ENCODE measurements at places on chromosomes 7 and 10.

GRCh38 chr7:144436500-144436899 lies 33.0 kb upstream of the NOBOX start:
- DNase-seq: no peak

GRCh38 chr7:3154881-3155494 lies 111.3 kb upstream of the CARD11 start:
- DNase-seq: peak; percentile 60

- DNase-seq: no peak
Observed at GRCh38 chr10:62127975-62128374, 140.7 kb downstream of the RTKN2 start.

- no peak for DNase-seq
Observed at GRCh38 chr7:49771427-49772176, 1.8 kb upstream of the VWC2 start.

- DNase-seq: no peak
Observed at GRCh38 chr10:43371418-43371817, at the start of gene FXYD4. TSS of gene FXYD4 (plus strand) at chr10:43371636. CDS start at chr10:43373747, 2,111 bp downstream.

DNA sequence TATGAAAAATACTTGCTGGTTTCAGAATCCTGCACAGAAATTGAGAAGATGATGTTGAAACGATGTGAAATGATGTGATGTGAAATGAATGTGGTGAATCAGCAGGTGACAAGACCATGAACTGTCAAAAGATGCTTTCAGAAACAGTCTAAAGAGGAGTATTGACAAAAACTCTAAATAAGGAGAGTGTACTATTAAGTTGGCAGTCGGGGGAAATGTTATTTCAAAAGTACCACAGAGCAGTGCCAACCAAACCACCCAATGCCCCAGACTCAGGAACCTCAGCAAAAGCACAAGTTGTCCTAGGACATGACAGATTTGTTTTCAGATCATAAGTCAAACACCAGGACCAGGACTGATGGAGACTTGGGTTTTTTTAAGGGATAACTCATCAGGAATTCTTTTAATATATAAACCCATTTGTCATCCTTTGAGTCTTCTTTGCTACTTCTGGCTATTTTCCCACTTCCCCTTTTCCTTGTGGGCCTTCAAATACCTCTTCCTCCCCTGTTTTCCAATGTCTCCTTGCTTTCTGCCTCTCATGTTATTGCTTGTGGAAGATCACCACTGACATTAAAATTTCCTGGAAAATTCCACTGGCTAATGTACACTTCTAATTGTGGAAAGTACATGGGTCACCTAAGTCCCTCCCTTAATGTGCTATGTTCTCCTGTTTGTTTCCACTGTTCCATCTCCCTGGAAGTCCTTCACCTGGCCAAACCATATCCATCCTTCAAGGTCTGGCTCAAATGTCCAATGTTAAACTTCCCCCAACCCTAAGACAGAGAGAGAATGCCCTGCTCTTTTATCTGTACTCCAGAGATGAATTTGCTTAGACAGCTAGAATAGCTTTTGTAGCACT lies 10.2 kb upstream of the PPP1R3C start:
- DNase-seq: no peak

DNA sequence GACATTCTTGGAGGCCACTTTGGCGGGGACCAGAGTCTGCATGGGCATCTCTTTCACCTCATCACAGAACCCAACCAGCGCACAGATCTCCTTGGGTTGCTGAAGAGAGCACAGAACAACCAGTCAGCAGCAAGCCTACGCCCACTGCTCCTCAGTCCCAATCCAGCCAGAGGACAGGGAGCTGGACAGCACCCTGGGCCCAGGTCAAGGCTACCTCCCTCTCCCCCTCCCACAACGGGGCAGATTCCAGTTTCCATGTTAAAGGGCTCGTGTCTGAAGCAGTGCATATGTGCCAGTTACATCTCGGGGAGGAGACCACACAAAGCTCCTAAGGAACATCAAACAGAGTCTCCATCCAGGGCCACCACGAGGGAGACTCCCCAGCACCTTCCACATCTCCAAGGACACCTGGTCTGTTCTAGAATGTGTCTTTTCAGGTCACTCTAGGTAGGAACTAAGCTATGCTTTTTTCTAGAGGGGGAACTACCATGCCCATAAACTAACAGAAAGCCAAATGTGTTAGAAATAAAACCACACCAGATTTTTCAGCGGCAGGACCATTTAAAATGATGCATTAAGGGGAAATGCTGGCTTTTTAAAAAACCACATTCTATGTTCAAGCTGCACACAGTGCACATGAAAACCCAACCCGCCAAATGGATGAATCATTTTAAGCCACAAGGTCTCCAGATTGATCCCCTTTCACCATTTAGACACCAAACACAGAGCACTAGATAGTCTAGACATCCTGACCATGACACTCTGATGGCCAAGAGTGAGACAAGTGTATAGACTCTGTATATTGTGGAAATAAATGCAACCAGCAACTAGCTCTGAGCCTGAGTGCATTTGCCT lies 28.9 kb downstream of the PSAP start:
- DNase-seq: no peak

- DNase-seq: no peak
Observed at GRCh38 chr10:68359189-68359588, 26.5 kb upstream of the PBLD start.

DNA sequence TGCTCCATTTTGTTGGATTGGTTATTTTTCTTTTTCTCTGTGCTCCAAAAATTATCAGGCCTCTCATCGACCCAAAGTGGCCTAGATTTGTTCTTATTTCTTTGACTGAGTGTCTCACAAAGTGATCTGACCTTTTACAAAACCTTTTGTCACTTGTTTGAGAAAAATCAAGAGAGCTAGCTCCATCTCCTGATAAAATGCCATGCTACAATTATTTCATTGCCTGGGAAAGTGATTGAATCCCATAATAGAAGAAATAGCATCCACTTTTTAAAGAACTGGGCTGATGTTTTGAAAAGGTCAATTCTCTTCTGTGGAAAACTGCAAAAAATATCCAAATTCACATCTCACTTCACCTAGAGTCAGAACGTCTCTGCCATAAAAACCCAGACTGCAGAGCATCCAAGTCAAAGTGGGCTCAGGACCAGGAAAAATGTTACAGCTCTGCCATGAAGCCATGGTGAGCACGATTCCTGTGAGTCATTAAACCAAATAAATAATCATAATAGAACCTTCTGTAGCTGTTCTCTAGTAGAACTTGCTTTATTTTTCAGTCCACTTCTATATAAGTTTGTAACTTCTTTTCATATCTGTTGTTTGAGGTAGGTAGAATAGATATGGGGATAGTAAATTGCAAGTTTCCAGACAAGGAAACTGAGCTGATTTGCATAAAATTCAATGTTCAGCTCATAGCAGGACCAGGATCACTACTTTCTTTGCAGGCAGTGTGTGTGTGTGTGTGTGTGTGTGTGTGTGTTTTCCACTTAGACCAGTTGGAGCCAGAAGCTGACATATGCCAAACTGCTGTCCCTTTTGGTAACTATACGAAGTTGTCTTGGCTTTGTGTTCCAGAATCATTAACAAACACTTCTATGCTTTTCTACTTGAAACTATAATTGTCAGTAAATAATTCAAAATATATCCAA lies 632.5 kb upstream of the ANKRD30A start:
- DNase-seq: peak; percentile 83

DNA sequence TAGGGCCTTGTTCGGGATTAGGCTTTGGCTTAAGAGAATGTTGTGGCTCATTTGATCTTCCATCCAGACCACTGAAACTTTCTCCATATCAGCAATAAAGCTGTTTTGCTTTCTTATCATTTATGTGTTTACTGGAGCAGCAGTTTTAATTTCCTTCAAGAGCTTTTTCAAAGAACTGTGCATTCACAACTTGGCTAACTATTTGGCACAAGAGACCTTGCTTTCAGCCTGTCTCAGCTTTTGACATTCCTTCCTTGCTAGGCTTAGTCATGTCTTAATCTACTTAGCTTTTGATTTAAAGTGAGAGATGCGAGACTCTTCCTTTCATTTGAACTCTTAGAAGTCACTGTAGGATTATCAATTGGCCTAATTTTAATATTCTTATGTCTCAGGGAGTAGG lies 19.1 kb upstream of the AKR1B1 start:
- peak; percentile 67 for DNase-seq

GRCh38 chr7:44331682-44332081 lies 6.3 kb upstream of the CAMK2B start:
- no peak for DNase-seq

DNA sequence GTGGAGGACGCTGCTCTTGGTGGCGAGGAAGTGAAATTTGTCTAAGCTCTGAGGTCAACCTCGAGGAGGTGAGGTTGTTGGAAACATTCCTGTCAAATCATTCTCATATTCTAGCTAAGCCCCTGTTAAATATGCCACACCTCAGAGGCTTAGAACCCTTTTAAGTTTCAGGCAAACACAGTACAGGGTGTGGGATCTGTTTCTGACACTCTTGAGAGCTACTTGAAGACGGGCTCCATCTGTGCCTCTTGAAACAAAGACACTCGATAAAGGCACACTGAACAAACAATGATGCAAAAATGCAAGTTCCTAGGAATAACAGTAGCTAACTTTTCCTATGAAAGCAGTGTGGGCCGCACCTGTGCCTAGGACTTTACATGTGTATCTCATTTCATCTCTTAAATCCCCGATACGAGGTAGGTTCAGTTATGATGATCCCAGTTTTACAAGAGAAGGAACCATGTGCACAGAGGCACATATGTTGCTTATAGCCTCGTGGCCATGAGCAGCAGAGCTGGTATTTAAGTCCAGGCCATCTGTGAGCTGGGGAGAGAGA lies 299.2 kb downstream of the CCDC3 start:
- DNase-seq: no peak

DNA sequence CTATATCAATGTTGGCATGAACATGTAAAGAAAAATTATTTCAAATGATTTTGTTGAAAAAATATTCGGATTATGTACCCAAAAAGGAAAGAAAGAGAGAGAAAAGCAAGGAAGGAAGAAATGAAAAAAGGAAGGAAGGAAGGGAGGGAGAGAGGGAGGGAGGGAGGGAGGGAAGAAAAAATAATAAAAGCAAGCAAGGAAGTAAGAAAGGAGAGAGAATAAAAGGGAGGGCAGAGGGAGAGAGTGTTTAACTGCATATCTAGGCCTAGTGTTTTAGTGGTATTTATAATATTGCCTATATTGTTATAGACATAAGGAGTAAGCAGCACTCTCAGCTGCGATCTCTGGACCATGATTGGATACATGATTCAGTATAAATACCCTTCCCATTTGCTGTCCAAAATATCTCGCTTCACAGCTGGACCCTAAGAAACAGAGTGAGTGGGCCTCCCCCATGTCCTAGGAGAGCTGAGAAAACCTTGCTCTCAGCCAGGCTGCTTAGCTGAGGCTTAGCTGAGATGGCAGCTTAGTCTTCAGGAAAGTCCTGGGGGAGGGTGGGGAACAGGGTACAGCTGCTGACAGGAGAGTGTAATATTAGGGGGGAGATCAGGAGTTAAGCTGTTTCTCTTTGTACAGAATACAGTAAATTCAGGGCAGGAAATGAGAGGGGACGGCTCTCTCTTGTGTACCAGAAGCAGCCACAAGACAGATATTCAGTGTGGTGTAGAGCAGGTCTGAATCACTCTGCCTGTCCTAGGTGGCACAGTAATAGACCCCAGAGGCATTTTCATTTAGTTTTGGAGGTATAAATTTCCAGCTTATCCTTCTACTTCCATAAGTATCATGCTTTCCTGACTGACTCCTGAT lies 66.8 kb upstream of the TARP start:
- no peak for DNase-seq

DNA sequence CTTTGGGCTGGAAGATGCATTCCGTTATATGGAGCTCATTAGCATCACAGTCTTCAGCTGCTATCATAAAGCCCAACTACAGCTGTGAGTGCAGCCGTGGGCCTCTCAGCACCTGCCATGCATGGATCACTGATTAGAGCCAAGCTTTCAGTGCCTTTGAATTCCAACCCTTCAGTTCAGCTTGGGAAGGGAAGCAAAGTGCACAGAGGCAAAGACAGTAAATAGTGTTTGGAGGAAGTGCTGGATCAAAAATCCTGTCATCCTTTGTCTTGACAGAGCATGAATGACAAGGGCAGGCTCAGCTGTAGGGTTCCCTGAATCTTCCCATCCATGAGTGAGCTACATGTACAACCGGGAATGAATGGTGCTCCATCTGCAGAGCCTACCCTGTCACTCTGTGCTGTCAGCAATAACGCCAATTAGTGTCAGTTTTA lies 153.7 kb downstream of the DNAJB9 start:
- no peak for DNase-seq

- DNase-seq: no peak
Observed at GRCh38 chr7:27171325-27171636, 2.8 kb downstream of the HOXA10 start.

DNA sequence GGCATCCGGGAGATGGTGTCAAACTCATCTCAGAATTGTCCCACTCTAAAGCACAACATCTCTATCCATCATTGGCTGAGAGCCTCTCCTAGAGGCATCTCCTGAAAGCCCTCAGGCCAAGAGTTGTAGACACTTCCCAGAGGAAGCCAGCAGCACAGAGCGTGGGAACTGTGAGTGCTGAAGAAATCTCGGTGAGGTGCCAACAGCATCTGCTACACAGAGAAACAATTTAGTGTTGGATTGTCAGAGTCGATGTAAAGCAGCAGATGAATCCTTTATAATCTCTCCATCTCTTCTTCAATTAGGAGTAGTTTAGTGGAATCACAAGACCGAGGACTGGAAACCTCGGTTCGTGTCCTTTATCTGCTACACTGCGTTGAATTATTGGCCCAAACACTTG lies 172.2 kb downstream of the C7orf25 start:
- peak; percentile 77 for DNase-seq

DNA sequence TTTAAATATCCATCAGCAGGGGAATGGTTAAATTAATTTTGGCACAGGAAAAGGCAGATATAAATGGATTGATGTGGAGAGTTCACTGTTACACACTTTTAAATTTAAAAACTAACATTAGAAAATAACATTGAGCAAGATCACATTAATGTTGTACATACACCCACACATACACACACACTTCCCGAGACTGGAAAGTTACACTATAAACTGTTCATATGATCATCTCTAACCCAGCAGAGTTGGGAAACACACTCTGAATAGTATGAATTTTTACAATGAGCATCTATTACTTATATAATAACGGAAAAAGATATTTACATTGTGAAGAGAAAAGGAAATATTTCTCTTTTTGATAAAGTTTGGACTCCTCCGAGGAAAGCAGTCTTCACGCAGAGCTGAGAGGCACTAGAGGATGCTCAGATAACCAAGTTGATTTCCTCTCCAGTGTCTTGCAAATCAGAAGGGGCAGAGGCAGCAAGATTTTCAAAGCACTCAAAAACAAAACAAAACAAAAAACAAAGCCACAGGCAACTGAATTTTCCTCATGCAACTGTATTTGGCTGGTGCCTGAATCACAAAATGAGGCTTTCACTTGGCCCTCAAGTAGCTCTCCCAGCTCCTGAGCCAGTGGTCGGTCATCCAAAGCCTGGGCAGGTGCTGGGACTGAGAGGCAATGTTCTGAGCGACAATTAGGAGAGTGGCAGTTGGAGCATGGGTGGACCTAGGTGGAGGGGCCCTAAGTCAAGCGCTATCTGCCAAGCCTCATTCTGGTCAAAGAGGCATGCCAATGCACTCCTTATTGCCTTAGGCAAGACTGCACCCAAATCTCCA lies 10.5 kb upstream of the GATAD1 start:
- no peak for DNase-seq

- DNase-seq: no peak
Observed at GRCh38 chr10:33496096-33496495, 161.6 kb upstream of the NRP1 start.

GRCh38 chr7:34851431-34851830 lies 185.9 kb downstream of the DPY19L1 start:
- DNase-seq: no peak

GRCh38 chr7:43004082-43004481 lies 71.9 kb downstream of the MRPL32 start:
- no peak for DNase-seq

- peak; percentile 50 for DNase-seq
Observed at GRCh38 chr7:55432939-55433784, 68.0 kb downstream of the LANCL2 start.

All from fibroblast of the aortic adventitia (primary cell).